Right ventricle myocardium superior (tissue), 1 donor: ENCODE measurements at places on chromosomes 12 and 14. TPM values are rescaled to one million over a fixed set of nuclear protein-coding genes. Genes with fewer than 3 reads are reported as not detected.

DNA sequence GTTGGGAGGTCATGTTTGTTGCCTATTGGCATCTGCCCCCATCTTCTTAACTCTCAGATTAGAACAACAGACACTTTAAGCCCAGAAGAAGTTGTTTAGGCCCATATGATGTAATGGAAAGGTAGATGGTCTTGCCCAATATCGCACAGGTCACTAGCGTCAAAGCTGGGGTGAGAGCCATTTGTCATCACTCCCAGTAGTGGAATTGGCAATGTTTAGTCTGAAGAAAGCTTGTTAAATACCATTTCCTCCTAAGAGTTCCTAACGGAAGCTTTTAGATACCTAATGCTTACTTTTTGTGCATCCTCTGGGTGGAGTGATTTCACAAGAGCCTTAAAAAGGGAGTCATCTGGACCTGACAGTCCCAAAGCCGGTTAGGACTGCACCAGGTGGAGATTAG, 125.4 kb downstream of the DACT1 start:
- DNase-seq: no peak

DNA sequence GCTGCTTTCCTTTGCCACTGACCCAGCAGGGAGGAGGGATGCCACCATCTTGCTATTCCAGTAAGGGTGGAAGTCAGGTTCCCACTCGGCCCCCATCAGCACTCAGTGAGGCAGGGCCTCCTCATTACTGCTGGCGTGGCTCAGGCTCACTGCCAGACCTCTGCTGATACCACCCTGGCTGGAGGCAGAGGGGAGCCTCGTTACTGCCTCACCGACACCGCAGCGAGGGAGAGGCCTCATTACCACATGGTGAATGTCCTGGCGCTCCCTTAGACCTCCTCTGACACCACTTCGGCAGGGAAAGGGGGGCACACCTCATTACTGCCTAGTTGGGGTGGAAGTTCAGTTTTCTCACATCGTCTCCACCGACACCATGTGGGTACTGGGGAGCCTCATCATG, 354.1 kb downstream of the CACNA1C start:
- DNase-seq: no peak

DNA sequence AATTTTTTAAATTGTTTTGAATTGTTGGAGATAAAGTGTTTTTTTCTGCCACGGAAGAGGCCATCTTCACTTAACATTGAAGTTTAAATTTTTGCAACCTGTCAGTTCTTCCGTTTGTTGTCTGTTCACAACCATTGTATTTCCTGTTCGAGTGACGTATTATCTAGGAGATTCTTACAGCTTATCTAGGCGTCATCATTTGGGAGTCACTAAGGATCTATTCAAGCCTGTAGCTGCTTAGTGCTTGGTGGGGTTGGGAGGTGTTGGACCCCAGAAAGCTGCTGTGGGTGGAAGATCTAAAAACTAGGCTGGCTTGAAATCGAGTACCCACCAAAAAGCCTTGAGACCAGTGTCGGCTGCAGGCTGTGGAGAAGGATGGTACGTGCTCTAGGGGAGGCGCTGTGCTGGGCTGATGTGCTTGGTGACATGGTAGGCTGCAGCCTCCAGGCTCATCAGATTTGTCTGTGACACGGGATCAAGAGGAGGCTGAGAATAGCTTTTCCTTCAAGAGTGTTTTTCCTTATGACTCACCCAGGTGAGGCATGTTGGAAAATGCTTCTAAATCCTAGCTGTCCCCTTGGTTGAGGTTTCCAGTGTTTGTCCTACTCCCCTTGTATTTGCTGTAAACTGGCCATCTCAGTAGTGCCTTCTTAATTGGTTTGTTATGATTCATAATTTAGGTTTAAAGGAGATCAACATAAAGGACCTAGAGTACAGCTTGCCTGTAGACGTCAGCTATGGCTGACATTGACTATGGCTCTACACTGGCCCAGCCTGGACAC, 57.8 kb downstream of the ATG14 start:
- DNase-seq: no peak

GRCh38 chr14:88683119-88683518, 109.6 kb downstream of the EML5 start:
- DNase-seq: no peak

DNA sequence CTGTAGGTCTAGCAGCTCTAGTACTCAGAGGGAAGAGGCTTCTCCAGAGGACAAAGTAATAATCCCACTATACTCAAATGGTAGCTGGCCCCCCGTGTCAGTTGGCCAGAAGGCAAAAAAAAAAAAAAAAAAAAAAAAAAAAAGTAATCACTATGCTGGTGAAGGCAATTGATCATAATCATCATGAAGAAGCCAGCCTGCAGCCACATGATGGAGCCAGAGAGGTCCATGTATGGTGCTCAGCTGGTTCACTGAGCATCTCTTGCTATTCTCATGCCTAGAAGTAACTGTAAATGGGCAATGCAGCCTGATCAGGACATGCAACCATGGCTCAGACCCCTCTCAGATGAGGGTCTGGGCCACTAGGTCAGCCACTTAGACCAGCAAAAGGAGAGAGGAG, 378.8 kb downstream of the MED13L start:
- DNase-seq: no peak

DNA sequence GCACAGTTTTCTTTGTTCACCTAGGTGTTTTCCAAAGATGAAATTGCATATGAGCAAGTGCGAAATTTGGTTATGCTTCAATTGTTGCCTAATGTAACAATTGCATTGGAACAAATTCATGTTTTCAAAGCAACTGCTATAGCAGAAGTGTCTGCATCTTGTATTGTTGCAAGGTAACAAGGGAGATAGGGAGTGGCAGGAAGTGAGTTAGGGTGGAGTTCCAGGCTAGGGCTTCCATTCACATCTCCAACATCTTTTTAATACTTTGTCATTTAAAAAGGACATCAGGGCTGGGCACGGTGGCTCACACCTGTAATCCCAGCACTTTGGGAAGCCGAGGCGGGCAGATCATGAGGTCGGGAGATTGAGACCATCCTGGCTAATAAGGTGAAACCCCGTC, 312.3 kb upstream of the E2F7 start:
- DNase-seq: no peak

- no peak for DNase-seq
These were observed 27.2 kb upstream of the ALG10B start for GRCh38 chr12:38289396-38289795.

DNA sequence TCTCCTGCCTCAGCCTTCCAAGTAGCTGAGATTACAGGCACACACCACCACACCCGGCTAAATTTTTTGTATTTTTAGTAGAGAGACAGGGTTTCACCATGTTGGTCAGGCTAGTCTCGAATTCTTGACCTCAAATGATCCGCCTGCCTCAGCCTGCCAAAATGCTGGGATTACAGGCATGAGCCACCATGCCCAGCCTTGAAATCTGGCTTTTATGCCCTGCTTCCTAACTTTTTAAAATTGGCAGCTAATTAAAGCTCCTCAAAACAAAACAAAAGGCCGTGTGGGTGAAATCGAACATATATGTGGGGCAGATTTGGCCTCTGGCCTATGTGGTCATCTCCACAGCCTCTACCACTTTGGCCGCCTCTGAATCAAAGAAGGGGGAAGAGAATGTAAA, 37.9 kb downstream of the KCTD10 start:
- DNase-seq: no peak

DNA sequence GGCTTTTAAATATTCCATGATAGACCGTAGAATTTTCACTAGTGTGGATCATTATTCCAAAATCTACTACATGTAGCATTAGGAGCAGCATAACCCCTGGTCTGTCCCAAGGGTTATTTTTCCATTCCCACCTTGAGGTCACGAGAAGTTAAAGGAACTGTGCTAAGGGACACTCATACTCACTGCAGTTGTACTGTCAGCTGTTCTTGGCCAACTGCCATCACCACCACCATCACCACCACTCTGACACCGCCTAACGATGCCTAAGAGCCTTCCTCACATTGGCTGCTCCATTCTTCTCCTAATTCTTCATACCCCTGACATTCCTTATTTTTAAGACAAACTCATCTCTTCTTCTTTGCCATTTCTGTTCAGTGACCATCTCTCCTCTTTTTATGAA, 13.4 kb upstream of the PTGDR start:
- DNase-seq: no peak

DNA sequence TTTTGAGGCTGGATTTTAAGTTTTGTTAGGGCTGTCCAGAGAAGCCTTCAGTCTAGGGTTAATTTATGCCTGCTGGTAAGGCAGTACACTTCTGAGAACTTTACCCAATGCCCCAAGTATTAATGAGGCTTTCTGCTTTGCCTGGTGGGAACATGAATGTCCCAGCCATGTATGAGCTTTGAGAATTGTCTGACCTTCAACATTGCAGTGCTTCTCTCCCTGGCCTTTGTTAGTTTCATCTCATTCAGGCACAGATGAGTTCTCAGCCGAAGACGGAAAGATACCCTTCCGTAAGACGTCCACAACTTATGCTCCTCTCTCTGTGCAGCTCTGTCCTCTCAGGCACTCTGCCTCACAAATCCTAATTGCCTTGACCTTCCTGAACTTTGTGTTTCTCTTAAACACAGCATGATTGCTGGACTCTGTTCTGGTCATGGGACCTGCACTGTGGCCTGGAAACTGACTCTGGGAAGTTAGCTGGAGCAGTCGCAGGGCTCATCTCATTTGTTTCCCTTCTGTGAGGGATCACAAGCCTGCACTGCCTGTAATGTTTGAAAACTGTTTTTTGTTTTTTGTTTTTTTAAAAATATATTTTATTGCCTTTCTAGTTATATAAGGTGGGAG, 15.7 kb downstream of the CHPT1 start:
- DNase-seq: no peak

GRCh38 chr12:92690601-92691000, 12.2 kb upstream of the PLEKHG7 start:
- no peak for DNase-seq

- DNase-seq: no peak
These were observed 121.2 kb upstream of the LRIG3 start for GRCh38 chr12:59041241-59042121.

DNA sequence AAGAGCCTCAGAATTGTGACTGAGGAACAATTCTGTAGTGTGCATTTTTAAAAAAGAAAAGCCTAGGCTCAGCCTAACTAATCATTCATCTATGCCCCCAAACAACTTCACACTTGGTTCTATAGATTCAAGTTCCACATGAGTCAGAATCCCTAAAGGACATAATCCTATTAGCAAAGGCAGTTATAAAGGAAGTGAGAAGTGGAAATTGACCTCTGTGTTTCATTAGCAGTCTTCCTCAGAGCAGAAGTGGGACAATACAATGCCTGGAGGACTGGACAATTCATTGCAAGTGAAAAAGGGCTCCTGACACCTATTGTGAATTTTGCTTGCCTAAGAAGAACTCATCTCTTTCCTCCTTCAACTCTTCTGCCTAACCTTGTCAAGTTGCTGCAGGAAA, 222.3 kb downstream of the PTPRO start:
- DNase-seq: no peak

GRCh38 chr12:65673732-65674131, 150.6 kb upstream of the HMGA2 start:
- DNase-seq: no peak

- no peak for DNase-seq
These were observed 20.9 kb downstream of the HEBP1 start for GRCh38 chr12:12979126-12979525.

DNA sequence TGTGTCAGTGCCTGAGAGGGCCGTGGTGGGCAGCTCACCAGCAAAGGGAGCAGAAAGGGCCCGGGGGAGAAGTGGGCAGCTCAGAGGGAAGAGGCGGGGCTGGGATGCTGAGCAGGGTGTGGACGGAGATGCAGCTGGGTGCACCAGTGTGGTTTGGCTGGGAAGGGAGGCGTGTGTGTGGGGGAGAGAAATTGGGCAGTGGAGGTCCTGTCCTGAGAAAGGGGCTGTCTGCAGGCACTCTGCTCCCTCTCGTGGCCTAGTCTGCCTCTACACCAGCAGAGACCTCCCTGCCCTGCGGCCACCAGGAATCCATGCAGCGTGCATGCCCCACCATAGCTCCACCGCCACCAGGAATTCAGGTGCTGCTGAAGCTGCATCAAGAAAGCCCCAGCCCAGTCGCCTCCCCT, 6.4 kb downstream of the TMEM121 start:
- no peak for DNase-seq

DNA sequence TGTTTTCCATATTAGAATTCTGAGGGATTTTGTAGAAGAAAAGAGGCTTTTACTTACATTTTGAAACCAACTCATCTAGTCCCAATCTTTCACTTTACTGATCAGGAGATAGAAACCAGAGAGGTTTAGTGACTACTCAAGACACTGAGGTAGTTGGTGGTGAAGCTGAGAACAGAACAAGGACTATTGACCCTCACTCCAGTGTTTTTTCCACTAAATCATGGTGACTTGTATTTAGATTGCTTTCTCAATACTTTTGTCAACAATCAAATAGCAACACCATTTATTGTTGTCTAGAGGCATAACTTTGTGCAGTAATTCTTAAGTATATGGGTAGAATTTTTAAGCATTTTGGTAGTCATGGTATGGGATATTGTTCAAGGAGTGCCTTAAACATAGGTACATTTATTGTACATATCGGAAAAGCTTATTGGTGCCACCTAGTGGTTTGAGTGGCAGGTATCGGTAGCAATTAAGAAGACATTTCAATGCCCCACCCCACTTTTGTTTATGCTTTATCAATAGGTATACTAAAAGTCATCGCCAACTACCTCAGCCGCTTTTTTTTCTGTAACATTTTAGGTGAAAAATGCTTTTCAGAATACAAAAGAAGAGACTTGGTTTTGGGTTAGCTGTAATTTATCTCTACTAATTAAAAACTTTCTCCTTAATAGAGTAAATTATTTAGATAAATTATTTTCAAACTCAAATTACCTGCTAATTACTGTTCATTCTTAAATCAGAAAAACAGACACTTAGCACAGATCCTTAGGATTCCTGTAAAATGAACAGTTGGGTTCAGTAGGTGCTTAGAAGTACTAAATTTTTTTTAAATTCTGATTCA, 47.3 kb upstream of the PAWR start:
- DNase-seq: no peak

DNA sequence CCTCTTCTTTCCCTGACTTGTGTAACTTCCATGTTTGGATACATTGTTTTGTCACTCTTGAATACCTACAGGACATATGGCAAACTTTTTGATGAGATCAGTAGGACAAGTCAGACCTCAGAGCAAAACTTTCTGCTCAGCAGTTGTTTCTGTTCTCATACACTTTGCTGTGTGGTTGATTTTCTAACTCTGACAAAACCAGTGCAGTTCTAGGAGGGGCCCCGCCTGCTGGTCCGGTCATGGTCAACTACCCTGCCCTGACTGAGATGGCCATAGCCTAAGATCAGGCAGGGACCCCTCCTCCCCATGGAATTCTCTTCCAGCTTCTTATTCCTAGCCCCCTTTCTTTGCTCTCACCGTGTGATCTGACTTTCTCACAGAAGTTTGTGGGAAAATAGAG, 92.8 kb downstream of the OTOGL start:
- no peak for DNase-seq

GRCh38 chr12:5713599-5714081, 231.4 kb downstream of the ANO2 start:
- DNase-seq: no peak

Gene PMCH
- not detected for total RNA-seq

Gene ACTN1
- 92.5 TPM for total RNA-seq

Gene SMCO2
- not detected for total RNA-seq

Gene CD163
- 72.0 TPM for total RNA-seq

Gene SDR9C7
- not detected for total RNA-seq

Gene GPR84
- not detected for total RNA-seq
